Naive thymus-derived CD8-positive, alpha-beta T cell (primary cell): ENCODE measurements at places on chromosomes 7 and 10. TPM values are rescaled to one million over a fixed set of nuclear protein-coding genes. Genes with fewer than 3 reads are reported as not detected.
A peak's percentile ranks its signal among the peaks of the same experiment; 100 is the strongest.

DNA sequence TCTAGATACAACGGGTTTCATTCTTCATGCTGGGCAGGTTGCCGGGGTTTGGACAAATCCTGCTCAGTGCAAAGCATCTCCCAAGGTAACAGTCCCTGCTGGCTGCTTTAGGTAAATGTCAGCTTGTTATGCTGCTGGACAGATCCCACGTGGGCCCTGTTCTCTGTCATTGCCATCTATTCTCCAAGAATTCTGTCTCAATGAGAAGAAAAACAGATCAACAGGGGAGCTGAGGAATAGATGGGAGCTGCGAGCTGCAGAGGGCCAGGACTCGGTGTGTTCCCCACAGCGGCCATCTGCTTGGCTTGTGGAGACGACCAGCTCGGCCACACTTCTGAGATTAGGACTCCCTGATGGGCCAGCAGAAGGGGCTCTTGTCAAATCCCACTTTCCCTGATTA lies 235.2 kb downstream of the DPP6 start:
- DNase-seq = no peak

DNA sequence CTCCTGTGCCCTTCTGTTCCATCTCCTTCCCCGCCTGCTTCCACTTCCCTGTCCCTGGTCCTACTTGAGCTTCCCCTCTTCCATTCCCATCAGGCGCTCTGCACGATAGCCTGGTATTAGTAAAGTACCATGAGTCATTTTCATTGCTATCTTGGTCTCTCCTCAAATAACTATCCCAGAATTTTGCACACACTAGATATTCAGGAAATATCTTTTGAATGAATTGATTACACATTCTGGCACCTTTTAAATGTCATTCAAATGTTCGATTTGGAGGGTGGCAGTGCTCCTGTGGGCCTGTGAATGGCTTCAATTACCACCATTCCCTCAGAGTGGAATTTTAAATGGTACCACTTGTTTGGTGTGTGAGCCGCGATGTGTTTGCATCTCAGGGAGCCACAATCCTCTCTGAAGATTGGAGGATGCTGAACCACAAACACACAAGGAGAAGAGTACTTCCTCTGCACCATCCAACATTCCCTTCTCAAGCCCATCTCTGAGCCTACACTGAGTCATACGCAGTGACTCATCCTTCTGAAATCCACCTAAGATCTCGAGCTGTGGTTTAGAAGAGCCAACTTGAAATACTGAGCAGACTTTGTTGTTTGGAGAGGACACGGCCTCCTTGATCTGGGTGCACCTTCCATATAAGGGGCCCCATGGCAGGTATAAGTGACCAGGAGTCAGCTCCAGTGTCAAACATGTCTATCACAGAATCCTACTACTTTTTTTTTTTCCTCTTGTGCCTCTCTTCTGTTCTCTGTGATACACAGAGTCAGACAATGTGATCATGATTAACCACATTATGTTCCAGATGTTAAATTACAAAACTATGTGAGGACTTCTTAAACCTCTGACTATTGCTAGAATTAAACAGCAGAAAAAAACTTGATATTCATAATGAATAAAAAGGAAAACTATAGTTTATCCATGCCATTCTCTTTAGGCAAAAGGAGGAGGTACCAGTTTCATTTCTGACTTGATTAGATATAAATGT lies 81.9 kb downstream of the BMPER start:
- no peak for DNase-seq

- no peak for DNase-seq
These were observed 225.9 kb downstream of the TRIL start for GRCh38 chr7:28732071-28732869.

DNA sequence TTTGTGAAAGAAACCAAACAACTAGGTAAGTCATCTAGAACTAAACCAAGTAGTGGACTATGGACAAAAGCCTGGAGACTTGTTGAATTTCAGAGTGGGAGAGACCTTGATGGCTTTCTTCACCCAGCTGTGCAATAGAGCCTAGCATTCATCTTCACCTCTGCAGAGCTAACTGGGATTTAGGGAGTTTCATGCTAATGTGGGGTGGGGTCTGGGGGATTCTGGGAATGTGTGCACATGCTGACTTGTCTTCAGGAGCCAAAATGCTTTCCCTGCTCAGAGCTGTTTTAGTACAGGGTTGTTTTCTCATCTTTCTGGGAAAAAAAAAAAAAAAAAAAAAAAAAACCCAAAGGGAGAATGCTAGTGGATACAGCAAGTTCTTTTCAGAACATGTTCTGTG lies 81.3 kb upstream of the ARHGAP21 start:
- DNase-seq = no peak

- DNase-seq = no peak
These were observed 596.0 kb upstream of the FOXK1 start for GRCh38 chr7:4085937-4086691.

- DNase-seq = no peak
These were observed 6.5 kb downstream of the PTF1A start for GRCh38 chr10:23198610-23198939.

CALHM1 gene
- polyA plus RNA-seq = 0.05 TPM

DNA sequence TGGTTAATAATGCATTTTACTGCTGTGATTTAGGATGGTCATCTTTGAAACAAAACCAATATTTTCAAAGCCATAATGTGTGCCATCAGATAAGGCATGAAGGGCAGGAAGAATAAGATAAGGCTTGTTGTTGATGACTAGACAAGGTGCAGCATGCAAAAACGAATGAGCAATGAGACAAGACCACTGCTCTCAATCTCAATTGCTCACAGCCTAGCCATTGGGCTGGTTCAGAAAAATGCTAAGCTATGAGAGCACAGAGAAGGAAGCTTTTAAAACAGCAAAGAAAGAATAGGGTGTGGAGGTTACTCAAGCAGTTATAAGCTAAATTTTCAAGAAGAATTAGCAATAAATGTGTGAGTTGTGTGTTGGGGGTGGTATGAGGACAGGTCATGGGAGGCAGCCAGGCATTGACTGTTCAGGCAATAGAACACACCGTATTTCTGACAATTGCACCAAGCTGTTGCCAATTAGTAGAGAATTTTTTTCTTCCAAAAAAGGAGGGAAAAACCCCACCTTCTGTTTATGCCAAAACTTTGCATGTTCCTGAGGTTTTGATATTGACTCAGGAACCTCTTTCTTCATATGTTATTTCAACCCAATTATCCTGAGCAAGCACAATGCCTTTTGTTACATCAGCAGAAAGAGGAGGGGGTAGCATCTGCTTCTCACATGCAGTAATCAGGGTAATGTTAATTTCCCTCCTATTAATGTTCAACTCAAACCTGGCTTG lies 276.5 kb downstream of the HDAC9 start:
- no peak for DNase-seq

- DNase-seq = peak; percentile 52
These were observed at the start of gene CDK6 for GRCh38 chr7:92836489-92836999. TSS of gene CDK6 (minus strand) at chr7:92836573. CDS start at chr7:92833323, 3,250 bp downstream.

IFIT1B gene
- polyA plus RNA-seq = not detected

- DNase-seq = no peak
These were observed 9.3 kb downstream of the CAMK2G start for GRCh38 chr10:73865107-73865458.

LEP gene
- not detected for polyA plus RNA-seq

- no peak for DNase-seq
These were observed 83.2 kb upstream of the GPR22 start for GRCh38 chr7:107386548-107387102.

- DNase-seq = no peak
These were observed 30.5 kb downstream of the ARMC3 start for GRCh38 chr10:22958338-22958737.

- peak; percentile 36 for DNase-seq
These were observed 1.7 kb upstream of the FUOM start for GRCh38 chr10:133359554-133359971.

SORBS1 gene
- polyA plus RNA-seq = 0.29 TPM

- DNase-seq = peak; percentile 6
These were observed 27.6 kb downstream of the SLC35G1 start for GRCh38 chr10:93921338-93921737.

- DNase-seq = no peak
These were observed 6.7 kb downstream of the ZNF713 start for GRCh38 chr7:55893940-55894339.

TRPV5 gene
- not detected for polyA plus RNA-seq

GRCh38 chr10:92750791-92751533 lies 61.2 kb downstream of the HHEX start:
- no peak for DNase-seq

DNA sequence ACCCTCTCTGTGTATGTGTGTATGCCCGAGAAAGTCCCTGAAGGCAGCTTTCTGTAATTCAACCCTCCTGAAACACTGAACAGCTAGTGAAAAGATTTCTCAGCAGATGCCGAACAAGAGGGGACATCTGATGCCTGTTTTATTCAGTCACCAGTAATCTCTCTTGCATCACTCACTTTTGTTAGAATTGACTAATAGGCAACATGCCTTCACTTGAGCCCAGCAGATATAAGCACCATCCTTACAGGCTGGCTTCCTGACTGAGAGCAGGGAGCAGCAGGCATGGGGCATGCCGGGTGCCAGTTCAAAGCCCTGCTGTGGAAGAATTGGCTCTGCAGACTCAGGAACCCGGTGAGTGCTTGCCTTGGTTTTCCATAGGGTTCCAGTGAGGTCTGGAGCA lies at the start of gene ABCA13:
TSS of gene ABCA13 (plus strand) at position 257 of the 400 bp plus-strand sequence. CDS start at position 283, 26 bp downstream.
- DNase-seq = no peak

DNA sequence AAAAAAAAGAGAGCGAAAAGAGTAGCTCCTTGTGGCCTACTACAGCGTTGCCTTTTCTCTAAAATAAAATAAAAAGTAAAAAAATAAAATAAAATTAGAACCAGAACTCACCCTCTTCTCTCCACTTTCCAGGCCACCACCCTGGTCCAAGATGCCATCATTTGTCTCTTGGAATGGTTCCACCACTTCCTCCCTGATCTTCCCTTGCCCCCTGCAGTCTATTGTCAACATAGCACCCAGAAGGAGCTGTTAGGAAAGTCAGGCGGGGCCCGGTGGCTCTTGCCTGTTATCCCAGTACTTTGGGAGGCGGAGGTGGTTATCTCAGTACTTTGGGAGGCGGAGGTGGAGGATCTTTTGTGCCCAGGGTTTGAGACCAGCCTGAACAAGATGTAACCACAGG lies 7.6 kb upstream of the GRID2IP start:
- DNase-seq = no peak

DNA sequence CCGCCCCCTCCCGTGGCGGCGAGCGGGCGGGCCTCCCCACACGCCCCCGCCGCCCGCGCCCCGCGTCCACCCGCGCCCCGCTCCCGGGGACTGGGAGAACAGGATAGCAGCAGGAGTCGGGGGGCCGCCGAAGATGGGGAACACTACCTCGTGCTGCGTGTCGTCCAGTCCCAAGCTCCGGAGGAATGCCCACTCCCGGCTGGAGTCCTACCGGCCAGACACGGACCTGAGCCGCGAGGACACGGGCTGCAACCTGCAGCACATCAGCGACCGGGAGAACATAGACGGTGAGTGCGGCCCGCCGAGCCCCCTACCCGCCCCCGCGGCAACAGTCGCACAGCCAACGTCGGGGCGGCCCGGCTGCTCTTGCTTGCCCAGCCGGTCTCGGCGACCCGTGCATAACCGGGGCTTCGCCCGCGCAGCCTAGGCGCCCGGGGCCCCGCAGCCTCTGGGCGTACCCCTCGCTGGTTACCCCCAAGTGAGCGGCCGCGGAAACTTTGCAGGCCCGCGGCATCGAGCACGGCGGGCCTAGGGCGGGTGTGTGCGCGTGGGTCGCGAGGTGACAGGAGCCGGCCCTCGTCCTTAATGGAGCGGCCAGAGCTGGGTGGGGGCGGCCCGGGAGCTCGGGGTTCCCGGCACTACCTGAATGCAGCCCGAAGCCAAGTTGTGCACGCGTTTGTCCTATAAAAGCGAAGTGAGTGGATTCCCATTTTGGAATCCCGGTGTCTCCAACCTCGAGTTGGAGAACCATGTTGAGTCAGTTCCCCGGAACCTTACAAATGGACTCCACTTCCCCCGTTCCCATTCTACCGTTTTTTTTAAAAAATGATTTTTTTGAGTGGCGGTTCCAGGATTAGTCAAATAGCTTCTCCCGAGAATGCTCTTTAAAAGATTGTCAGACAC lies 863 bp downstream of the CCNY start:
- peak; percentile 36 for DNase-seq

GRCh38 chr10:118827053-118827452 lies 72.3 kb upstream of the CACUL1 start:
- DNase-seq = no peak

GRCh38 chr10:113024930-113025329 lies 74.9 kb downstream of the TCF7L2 start:
- DNase-seq = no peak

VSIR gene
- 211 TPM for polyA plus RNA-seq

WDFY4 gene
- polyA plus RNA-seq = 0.04 TPM

DNA sequence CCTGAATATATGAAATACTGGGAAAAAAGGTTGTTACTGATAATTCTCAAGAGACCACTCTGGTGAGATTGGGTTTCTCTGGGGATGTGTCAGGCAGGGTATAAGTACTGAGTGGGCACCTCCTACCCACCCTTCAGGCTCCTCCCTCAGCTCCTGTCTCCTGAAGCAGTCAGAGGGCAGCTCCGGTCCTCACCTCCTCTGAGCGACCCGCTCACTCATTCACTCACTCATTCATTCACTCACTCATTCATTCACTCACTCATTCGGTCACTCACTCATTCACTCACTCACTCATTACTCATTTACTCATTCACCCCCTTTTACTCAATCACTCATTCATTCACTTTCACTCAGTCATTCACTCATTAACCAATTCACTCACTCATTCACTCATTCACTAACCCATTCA lies 6.9 kb upstream of the PFKP start:
- no peak for DNase-seq

FOXI2 gene
- not detected for polyA plus RNA-seq

ADCYAP1R1 gene
- not detected for polyA plus RNA-seq

DNA sequence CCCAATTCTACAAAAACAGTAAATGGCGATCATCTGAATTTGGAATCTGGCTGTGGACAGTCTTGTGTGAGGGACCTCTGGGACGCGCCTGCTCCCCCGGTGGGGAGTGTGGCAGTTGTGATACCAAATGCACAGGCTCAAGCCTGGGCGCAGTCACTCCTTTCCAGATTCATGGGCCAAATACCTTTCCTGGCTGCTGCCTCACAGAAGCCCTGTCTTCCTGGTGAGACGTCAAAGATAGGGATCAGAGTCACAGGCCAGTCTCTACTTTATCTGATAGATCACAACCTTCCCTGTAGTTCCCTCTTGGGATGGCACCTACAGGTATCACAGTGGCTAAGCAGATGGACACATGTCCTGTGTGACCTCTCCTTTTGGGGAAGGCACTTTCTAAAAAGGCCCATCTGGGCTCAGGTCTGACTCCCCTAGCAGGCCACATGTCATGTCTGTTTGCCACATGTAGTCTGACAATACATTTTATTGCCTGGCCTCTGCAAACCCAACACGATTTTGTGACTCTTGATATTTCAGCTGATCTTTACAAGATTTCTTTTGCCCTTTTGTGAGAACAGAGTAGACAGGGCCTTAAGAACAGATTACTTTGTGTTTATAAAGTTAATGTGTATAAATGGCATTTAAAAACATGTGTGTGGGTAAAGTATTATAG lies 150.1 kb downstream of the SNX10 start:
- no peak for DNase-seq

DNA sequence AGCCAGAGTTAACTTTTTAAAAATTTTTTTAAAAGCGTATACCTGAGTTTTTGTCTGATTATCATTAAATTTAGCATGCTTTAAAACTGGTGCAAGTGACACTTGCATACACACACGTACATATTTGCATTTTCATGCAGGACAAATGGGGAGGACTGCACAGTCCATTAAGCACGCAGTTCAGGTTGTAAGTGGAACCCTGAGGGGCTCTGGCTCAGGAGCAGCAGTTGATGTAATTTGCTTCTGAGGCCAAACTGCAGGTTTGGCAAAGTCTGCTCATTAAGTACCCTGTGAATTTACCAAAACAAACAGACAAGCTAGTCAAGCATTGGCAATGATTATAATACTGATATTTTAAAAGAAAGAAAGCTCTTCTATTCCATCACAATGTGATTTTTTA lies 215.8 kb upstream of the PFKP start:
- DNase-seq = no peak
